ENCODE measurements at places on chromosomes 4 and X.

DNA sequence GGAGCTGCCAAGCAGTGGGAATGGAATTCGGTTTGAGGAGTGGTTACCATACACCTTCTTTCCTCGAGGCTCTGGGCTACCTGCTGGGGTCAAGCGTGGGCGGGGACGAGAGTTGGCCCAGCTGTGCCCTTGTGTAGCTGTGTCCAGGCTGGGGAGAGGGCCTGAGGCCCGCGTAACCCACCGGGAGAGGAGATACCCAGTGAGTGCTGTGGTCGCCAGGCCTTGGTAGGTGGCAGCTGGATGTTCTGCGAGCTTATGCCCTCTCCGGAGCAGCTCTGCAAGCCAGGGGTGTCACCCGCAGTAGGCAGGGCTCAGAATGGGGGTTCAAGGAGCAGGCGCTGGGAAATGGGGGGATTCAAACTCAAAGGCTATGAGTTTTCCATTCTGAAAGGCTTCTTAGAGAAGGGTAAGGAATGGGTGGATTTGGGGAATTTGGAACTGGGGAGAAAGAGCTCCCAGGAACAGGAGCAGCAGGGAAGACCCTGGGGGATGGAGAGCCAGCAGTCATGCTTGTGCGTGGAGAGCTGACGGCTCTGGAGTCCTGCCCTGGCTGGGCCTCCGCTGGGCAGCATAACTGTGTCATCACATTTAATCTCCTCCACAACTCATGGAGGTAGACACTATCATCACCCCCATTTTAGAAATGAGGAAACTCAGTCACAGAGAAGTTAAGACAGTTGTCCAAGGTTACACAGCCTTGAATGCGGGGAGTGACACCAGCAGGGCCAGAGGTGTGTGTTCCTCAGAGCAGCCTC lies 117.5 kb downstream of the SORCS2 start:
- no peak for DNase-seq

DNA sequence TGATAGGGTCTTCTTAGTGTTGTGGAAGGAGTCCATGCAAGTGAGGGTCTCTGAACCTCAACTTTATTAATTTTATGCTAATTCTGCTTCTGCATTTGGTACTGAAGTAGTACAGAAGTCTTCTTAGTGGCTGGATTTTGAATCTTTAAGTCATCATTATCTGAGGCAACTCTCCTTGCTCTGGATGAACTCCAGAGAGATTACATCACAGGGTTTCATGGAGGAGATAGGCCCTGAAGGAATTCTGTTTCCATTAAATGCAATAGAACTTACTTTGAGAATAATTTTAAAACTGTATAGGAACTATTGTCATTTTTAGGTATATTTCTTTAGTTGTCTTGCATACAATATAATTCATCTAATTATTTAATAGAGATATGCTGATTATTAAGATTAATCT lies 451.2 kb downstream of the FAT4 start:
- no peak for DNase-seq

- no peak for DNase-seq
Observed at GRCh38 chr4:3750334-3750733, 15.9 kb upstream of the ADRA2C start.

GRCh38 chr4:84932462-84932861 lies 34.0 kb downstream of the WDFY3 start:
- DNase-seq = no peak

GRCh38 chrX:66672106-66672505 lies 33.2 kb upstream of the EDA2R start:
- DNase-seq = no peak

GRCh38 chr4:101356928-101357327 lies 9.6 kb upstream of the PPP3CA start:
- no peak for DNase-seq

DNA sequence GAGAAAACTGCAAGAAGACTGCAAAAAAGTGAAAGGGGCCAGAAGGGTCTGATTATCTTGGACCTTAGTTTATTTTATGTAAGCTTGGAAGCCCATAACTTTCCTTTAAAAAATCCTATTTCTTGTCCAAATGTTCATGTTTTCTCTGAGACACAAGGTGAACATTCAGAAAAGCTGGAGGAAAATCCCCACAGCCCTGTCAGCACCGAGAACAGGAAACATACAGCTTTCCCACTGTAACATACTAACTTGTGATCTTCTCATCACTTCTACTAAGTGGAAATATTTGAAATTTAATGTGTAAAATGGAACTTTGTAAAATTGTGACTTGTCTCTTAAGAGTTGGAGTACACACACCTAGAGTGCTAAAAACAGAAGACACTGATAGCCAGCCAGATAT lies 21.3 kb downstream of the GPR174 start:
- no peak for DNase-seq

DNA sequence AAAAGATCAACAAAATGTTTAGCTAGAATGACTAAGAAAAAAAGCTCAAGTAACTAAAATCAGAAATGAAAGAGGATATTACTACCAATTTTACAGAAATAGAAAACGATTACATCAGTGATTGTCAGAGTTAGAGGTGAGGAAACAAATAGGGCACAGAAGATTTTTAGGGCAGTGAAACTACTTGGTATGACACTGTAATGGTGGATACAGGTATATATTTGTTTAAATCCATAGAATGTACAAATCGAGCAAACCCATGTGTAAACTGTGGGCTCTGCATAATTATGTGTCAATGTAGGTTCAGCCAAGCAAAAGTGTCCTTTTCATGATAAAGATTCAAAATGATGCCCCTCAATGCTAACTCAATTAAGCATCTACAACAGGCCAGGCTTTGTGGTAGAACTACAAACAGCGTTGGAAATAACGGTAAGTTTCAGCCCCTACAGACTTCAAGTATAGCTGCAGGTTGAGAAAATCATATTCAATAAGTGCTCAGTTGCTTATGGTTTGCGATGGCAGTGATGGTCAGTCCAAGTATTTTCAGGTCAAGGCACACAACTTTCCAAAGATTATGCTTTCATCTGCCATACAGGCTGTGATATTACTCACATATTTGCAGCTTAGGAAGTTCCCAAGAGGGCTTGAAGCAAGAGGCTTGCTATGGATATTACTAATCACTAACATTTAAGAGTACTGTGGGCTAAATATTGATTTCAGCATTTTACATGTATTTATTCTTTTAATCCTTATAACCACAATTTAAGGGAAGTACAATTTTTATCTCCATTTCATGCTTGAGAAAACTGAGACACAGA lies 158.6 kb downstream of the TET2 start:
- no peak for DNase-seq

DNA sequence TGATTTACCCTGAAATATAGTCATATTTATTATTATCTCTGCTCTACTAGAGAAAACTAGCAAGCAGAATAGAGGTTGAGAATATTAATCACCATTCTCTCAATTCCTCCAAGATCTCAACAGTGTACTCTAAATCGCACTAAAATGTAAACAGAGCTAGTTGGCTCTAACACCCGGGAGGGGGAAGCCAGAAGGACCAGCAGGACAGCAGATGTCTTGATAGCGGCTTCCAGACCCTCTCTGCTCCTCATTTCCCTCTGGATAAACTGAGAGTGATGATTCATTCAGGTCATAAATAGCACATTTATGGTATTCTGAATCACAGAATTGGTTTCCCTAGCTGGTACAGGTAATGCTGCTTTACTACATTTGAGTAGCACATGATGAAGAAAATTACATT lies 82.5 kb downstream of the TBC1D9 start:
- DNase-seq = no peak

DNA sequence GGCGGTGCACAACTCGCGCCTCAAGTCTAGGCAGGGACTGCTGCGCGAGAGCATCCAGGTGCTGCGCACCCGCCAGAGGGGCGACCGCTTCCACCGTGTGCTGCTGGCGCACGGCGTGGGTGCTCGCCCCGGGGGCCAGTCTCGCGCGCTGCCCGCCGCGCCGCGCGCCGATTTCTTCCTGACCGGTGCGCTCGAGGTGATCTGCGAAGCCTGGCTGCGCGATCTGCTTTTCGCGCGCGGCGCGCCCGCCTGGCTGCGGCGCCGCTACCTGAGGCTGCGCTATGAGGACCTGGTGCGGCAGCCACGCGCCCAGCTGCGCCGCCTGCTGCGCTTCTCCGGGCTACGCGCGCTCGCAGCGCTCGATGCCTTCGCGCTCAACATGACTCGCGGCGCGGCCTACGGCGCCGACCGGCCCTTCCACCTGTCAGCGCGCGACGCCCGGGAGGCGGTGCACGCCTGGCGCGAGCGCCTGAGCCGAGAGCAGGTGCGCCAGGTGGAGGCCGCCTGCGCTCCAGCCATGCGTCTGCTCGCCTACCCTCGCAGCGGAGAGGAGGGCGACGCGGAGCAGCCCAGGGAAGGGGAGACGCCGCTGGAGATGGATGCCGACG lies 1.3 kb downstream of the CHST7 start:
- DNase-seq = peak; percentile 45

- DNase-seq = no peak
Observed at GRCh38 chrX:45755703-45756102, 555.0 kb upstream of the DIPK2B start.

GRCh38 chr4:3343358-3343757 lies 50.5 kb downstream of the RGS12 start:
- DNase-seq = no peak

- DNase-seq = no peak
Observed at GRCh38 chrX:34563804-34564203, 93.3 kb downstream of the TMEM47 start.

GRCh38 chr4:30714408-30715031 lies 5.6 kb upstream of the PCDH7 start:
- DNase-seq = no peak

GRCh38 chr4:173074501-173074946 lies 94.1 kb upstream of the GALNT7 start:
- DNase-seq = no peak

DNA sequence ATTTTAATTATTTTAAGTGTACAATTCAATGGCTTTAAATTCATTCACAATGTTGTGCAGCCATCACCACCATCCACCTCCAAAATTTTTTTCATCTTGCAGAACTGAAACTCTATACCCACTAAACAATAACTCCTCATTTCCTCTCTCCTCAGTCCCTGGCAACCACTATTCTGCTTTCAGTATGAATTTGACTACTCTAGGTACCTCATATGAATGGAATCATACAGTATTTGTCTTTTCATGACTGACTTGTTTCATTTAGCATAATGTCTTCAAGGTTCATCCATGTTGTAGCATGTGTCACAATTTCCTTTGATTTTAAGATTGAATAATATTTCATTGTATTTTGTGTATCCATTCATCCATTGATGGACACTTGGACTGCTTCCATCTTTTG lies 46.9 kb downstream of the KIF4A start:
- no peak for DNase-seq

GRCh38 chr4:77711469-77711868 lies 105.8 kb downstream of the CXCL13 start:
- no peak for DNase-seq

GRCh38 chrX:95332530-95332929 lies 1352.1 kb upstream of the DIAPH2 start:
- DNase-seq = no peak

- DNase-seq = no peak
Observed at GRCh38 chrX:68868902-68869800, 40.3 kb downstream of the EFNB1 start.

- DNase-seq = no peak
Observed at GRCh38 chr4:98305576-98305975, 44.4 kb downstream of the RAP1GDS1 start.

GRCh38 chr4:83362492-83363329 lies 28.1 kb upstream of the HPSE start:
- DNase-seq = no peak

DNA sequence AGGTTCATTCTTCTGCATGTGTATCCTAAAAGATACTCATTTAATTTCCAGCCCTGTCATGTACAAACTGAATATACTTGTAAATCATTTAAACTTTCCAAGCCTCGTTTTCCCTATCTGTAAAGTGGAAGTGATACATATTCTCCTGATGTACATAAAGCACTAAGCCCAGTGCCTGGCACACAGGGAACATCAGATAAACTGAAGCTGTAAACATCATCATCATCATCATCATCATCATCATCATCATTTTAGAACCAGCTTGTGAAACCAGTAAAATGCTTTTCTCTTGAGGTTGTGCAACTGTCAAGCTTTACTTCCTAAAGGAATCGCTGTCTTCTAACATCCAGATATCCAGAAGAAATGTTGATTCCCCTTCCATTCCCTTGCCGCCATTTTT lies 83.3 kb upstream of the ANXA3 start:
- no peak for DNase-seq

DNA sequence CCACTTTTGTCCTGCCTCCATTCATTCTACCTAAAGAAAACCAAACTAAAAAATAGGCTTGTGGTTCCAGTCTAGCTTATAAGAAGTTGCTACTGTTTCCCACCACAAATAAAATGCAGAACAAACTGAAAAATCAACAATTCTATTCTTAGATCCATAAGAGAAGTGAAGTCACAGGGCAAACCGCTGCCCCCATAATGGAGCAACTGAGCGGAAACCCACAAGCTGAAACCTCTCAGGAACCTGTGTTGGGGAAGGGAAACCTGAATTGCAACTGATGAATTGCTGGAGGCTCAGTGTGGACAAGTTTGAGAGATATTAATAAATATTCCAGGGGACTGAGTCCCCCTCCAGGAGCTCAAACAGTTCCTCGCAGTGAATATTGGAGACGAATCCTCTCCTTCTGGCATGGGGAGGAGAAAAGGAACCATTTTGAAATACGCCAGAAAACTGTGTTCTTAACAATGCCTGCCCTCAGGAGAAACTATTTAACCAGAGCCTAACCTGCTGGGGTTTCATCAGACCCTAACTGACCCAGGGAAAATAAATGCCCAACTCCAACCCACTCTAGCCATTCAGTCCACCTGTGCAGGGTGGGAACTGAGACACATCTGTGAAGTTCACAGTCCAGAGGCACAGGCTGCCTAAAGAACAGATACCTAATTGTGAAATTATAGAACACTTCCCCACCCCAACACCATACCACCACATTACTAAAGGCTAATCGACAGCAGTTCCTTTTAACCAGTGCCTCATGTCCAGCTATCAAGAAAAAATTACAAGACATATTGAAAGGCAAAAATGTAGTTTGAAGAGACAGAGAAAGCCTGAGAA lies 22.8 kb upstream of the SH3RF1 start:
- no peak for DNase-seq

DNA sequence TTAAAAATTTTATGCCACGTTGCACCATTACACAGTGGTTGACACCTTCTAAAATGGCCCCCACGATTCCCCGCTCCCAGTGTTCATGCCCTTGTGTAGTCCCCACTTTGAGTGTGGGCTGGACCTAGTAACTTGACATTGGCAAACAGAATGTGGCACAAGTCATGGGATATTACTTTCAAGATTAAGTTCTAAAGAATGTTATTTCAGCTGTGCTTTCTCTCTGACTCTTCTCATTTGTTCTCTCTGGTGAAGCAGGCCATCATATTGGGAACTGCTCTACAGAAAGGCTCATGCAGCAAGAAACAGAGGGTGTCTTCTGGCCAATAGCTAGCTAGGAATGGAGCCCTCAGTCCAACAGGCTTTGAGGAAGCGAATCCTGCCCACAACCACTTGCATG lies 67.1 kb downstream of the ATXN3L start:
- no peak for DNase-seq

- DNase-seq = no peak
Observed at GRCh38 chr4:65917486-65917885, 247.2 kb upstream of the EPHA5 start.

DNA sequence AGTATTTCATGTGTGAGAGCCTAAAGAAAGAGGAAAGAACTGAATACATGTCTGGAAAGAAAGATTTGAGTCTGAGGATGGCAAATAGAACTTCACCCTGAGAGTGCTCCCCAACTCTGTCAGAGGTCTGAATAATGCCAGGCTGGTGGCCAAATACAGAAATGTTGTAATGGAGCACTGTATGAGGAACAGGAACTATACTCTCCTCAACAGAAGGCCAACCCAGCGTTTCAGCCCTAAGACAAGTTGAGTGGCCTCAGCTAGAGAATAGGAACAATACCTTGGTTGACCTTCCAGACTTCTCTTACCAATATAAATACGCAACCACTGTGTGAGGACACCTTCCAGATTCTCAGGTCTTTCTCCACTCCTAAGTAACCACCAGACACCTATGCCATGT lies 94.5 kb upstream of the STIM2 start:
- DNase-seq = no peak
